ENCODE measurements at places on chromosomes 16 and 17. TPM values are rescaled to one million over a fixed set of nuclear protein-coding genes. Genes with fewer than 3 reads are reported as not detected.

Gene PDILT
- not detected for polyA plus RNA-seq

Gene SCGB1C2
- not detected for polyA plus RNA-seq

Gene FSCN2
- 3.6 TPM for polyA plus RNA-seq

Gene C16orf92
- polyA plus RNA-seq: not detected

Gene ABCC12
- not detected for polyA plus RNA-seq

Data from neural cell (in vitro differentiated cells).